MG63 (cell line): ENCODE measurements at places on chromosomes 7 and 10. TPM values are rescaled to one million over a fixed set of nuclear protein-coding genes. Genes with fewer than 3 reads are reported as not detected.

The CAMK2B gene
- 0.54 and 2.0 TPM in 2 replicates for total RNA-seq

The OPN4 gene
- total RNA-seq = not detected in 2 replicates

The CALHM1 gene
- total RNA-seq = not detected in 2 replicates

The CDK6 gene
- total RNA-seq = 30.7 and 38.1 TPM in 2 replicates
